ENCODE measurements at places on chromosomes 6 and 20.
A peak's percentile ranks its signal among the peaks of the same experiment; 100 is the strongest.

- DNase-seq: no peak
Measured at GRCh38 chr20:40953856-40954255, 74.8 kb upstream of the TOP1 start.

DNA sequence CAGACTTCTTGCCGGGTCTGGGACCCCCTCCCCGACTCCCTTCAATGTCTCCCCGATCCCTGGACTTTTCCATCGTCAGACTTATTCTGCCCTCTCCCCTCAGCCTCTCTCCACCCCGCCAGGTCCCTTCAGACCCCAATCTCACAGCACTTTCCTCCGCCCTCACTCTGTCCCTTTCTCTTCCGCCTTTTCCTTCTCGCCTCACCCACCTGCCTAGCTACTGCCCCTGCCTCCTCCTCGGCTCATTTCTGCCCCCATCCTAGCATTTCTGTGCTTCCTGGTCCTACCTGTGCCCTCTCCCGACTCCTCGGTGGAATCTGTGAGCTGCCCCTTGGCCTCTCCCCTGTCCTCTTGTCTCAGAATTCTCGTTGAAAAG lies 616 bp downstream of the CHMP4B start:
- DNase-seq: no peak

DNA sequence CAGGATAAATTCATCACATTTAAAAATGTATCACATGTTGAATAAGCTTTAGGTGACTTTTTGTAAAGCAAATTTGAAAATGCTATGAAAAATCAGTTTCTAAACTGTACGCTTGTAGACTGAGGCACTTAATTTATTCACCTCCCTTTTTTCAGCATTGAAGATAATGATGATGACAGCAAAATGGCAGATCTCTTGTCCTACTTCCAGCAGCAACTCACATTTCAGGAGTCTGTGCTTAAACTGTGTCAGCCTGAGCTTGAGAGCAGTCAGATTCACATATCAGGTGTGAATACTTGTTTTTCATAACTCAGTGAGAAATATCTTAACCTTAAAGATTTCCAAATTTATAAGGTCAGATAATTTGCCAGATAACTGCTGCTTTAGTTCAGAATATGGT lies 15.6 kb downstream of the FBXO9 start:
- DNase-seq: no peak

DNA sequence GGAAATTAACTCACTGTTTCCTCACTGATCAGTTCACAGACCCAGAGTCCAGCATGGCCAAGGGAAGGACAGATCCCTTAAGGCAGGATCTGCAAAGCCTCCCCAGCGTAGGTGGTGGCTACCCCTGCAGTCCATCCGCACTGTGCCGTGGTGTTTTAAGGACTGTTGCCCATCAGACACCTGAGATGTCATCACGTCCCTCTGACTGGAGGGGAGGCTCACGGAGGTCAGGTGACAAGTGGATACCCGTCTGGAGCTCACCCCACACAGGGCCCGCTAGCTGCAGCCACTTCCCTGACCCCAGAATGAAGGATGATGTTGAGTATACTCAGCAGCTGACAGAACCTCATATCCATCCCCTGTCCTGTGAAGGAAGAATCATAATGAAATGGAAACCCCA lies 161.8 kb upstream of the GGTLC1 start:
- no peak for DNase-seq

DNA sequence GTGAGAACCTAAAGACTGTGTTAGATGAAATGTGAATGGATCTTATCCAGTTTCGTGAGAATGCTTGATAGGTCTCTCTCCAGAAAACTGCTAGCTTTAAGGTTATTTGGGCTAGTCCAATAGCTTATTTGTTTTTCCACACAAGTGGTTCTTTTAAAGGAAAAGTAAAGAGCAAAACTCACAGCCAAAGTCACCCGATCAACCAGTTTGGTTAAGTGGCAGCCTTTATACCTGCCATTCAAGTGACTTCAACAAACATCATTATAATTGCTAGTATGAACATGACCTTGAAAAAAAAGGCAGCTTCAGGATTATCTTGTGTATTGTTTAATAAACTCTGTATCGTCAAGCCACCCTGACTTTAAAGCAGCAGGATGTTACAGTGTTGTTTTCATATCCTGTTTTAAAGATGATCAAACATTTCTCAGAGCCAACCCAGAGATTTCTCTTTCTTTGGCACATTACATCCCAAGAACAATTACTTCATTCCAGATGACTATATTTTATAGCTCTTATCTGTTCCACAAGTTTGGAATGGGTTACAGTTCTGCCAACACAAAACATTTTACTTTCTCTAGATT lies 253.4 kb downstream of the EPHA7 start:
- no peak for DNase-seq

- no peak for DNase-seq
Measured at GRCh38 chr6:135033238-135033637, 21.4 kb downstream of the HBS1L start.

GRCh38 chr6:3009930-3010329 lies 10.2 kb downstream of the NQO2 start:
- no peak for DNase-seq

GRCh38 chr6:15378866-15379265 lies 133.0 kb downstream of the JARID2 start:
- no peak for DNase-seq

- no peak for DNase-seq
Measured at GRCh38 chr20:12110274-12110673, 192.6 kb downstream of the BTBD3 start.

DNA sequence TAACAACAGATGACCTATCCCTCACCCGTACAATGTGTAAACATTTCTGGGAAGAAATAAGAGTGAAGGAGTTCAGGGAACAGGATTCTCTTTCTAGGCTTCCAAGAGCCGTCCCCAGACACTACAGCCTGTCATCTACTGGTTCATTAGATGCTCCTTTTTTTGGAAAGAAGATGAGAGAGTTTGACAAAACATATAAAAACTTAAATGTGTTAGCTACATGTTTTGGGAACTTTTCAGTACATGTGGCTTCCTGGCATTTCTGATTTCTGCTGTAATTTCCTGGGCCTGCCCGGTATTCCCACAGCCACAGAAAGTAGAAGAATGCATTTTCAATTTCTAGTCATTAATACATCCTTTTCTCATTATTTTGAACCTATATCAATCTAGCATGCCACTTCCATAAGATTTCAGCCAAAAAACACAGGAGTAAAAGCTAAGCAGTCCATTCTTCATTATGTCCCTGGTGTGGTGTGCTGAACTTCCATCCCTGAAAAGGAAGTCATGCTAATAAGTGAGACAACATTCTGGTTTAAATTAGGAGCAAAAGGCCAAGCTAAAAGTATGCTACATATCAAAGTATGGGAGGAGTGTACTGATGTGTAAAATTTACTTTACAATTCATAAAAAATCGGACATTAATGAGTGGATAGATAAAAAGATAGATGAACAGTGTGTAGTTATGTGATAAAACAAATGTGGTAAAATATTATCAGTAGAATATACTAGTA lies 198.2 kb downstream of the WDR27 start:
- no peak for DNase-seq

GRCh38 chr6:124958759-124959354 lies 3.4 kb upstream of the RNF217 start:
- DNase-seq: no peak

DNA sequence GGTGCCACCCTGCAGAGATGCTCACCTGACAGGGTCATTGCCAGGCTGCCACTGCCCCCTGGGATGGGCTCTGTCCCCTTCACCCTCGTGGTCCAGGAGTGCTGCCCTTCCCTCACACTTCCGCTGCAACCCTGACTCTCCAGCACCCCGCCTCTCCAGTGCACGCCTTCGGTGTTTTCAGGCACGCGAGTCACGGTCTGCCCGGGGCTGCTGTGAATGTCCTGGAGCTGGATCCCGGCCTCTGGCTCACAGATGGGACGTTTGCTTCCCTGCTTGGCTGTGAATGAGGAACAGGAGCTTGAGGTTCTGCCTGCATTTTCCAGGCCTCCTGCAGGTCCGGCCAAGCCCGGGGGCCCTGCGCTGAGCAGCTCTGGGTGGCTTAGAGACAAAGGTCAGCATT lies 343.4 kb downstream of the SMOC2 start:
- no peak for DNase-seq

GRCh38 chr6:168152980-168153379 lies 74.0 kb upstream of the FRMD1 start:
- no peak for DNase-seq

GRCh38 chr20:24708411-24709295 lies 239.2 kb downstream of the SYNDIG1 start:
- peak; percentile 54 for DNase-seq

- no peak for DNase-seq
Measured at GRCh38 chr20:43220612-43221011, 30.9 kb upstream of the PTPRT start.

DNA sequence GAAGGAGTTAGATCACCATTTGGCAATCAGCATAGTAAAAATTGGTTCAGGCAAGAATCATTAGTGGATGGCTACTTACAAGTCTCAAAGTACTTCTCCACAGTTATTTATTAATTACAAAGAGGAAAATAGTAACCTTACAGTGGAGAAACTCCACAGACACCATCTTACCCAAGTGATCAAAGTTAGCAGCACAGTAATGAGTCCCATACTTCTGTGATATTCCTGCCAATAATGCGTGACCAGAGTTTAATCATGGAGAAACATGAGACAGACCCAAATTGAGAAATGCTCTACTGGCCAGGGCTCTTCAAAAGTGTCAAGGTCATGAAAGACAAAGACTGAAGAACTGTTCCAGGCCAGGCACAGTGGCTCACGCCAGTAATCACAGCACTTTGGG lies 9.5 kb downstream of the TBC1D7 start:
- no peak for DNase-seq

- DNase-seq: no peak
Measured at GRCh38 chr20:48364688-48365421, 462.9 kb downstream of the PREX1 start.

All from NCI-H1694 treated with DMSO at 0.1 percent for 48 hours (cell line).